ENCODE measurements at places on chromosomes 5 and 9.

DNA sequence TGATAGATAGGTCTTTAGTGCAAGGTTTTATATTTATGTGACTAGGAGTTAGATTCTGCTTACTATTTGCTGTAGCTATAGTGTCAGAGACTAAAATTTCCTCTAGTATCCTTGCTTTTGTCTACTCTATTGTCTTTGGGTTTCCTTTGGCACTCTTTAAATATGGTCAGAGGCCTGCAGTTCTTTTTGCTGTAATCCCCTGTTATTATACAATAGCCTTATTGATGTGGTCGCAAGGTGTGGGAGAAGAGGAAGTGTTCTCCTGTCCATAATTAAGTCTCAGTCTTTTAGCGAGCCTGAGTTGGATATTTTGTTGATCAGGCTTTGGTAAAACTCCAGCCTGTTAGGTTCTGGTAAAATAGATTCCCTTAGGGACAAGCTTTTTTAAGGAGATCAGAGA lies 34.9 kb downstream of the LURAP1L start:
- no peak for DNase-seq

DNA sequence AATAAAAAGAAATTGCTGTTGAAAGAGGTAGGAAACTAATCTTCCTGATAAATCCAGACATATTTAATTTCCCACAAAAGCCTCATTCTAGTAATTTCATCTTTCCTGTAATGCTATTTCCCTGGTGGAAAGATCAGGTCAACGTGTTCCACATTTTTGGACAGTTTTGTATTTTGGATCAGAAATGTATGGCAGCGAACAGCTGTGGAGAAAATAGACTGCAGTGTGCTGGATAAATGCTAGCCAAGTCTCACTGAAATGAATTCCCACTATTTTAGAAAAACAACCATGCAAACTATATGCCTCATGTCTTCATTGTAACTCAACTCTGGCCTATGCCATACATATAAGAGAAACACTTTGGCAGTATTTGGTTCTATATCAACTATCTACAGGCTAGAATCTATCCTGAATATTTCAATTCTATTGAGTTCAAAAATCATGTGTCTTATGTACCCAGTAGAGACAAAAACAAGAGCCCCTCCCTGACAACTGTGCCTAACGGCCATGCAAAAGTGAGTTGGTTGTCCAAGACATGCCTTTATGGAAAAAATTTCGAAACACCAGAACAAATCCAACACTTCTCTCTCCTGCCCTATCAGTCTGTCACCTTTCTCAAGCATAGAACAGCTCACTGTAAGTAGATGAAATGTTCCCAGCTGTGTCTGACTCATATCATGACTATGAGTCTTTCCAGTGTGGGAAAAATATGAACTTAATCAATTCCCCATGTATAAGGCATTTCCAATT lies 191.3 kb upstream of the NREP start:
- DNase-seq = no peak

GRCh38 chr5:173123416-173123815 lies 20.9 kb upstream of the BNIP1 start:
- DNase-seq = no peak

- DNase-seq = no peak
These were observed 491.0 kb upstream of the WWC1 start for GRCh38 chr5:167800427-167800826.

- no peak for DNase-seq
These were observed 245.8 kb downstream of the PJA2 start for GRCh38 chr5:109164001-109164400.

GRCh38 chr5:181060924-181061323 lies 20.9 kb downstream of the BTNL9 start:
- DNase-seq = no peak

GRCh38 chr5:90381213-90381929 lies 28.2 kb downstream of the CETN3 start:
- DNase-seq = no peak

DNA sequence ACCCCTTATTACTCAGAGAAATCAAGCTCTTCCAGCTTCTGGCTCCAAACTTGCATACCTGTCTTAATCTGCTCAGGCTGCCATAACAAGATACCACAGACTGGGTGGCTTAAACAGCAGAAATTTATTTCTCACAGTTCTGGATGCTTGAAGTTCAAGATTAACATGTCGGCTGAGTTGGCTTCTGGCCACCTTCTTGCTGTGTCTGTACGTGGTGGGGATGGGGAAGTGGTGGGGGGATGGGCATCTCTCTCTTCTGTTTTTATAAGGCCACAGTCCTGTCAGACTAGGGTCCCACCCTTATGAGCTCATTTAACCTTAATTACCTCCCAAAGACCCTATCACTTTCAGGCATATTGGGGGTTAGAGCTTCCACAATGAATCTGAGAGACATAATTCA lies 140.5 kb downstream of the SV2C start:
- DNase-seq = no peak

DNA sequence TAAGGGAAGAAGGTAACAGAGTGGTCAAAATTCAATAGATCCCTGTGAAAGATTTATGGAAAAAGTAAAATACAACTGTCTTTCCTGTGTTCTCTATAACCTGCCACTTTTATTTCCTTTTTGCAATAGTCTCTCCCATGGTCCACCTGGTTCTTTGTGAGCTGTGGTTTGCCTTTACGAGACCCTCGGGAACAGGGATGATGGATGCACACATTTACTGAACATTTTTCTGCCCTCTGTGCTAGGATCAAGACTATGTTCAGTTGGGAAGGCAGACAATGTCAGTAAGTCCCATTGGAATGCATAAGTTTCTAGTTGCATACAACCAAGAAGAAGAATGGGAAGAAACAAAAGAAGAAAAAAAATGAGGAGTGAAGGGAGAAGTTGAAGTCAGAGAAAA lies 281.2 kb downstream of the TRPM3 start:
- DNase-seq = no peak

DNA sequence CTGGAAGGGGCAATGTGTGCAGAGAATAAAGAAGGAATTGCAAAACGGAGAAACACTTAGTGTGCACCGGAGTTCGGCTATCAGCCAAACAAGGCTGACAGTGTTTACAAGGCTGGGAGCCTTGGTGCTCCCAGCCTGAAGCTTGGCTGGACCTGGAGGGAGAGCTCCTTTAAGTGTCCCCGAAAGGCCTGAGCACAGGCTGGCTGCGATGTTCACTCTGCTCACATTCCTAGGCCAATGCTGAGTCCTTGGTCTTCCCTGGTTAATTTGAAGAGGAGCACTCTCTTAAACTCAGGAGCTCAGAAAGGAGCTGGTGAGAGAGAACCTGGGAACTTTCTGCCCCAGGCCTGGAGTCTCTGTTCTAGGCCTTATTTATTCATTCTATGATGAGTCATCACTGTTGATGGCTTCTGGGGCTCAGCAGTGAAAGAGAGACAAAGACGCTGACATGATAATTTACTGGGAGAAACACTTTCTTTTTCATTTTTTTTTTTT lies 88.6 kb upstream of the MYO10 start:
- DNase-seq = no peak

DNA sequence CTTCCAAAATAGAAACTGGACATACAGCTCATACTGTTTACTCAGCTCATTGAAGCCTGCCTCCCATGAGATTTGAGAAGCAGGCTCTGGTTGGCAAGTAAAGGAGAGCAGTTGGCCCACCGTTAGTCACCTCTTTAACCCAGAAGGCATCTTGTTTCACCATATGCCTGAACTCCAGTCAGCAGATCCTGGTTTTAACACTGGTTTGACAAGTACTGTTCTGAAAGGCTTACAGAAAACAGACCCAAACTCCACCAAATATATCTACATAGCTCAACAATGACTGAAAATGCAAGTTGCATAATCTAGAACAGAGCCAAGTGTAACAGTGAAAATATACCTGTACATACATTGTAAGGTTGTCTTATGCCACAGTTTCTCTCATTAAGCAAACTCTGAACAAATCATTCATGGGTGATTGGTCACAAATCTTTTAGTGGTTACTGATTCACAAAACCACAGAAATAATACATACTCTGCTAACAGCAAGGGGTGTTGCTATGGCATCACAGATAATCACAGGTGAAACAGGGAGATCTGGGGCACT lies 198.8 kb downstream of the BNC2 start:
- no peak for DNase-seq

- no peak for DNase-seq
These were observed 141.1 kb upstream of the DAP start for GRCh38 chr5:10902145-10902544.

- DNase-seq = no peak
These were observed 78.3 kb upstream of the RNU6ATAC start for GRCh38 chr9:134242706-134243105.

- DNase-seq = no peak
These were observed 114.2 kb upstream of the ICE1 start for GRCh38 chr5:5308319-5308718.

DNA sequence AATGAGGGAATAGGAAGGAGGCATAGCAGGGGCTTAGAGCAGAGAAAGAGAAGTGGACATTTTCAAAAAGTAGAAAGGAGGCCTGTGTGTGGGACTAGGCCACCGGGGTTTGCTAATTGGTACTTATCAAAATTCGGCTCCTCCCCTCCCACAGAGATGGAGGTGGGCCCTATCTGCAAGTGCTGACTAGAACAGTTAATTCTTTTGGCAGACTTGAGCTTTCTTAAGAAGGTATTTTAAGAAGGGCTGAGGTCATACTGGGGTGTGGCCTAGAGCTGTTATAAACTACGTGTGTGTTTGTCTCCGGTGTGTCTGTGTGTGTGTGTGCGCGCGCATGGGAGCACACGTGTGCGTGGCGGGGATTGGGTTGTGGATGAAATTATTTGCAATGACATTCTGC lies 1086.5 kb downstream of the EFNA5 start:
- no peak for DNase-seq

DNA sequence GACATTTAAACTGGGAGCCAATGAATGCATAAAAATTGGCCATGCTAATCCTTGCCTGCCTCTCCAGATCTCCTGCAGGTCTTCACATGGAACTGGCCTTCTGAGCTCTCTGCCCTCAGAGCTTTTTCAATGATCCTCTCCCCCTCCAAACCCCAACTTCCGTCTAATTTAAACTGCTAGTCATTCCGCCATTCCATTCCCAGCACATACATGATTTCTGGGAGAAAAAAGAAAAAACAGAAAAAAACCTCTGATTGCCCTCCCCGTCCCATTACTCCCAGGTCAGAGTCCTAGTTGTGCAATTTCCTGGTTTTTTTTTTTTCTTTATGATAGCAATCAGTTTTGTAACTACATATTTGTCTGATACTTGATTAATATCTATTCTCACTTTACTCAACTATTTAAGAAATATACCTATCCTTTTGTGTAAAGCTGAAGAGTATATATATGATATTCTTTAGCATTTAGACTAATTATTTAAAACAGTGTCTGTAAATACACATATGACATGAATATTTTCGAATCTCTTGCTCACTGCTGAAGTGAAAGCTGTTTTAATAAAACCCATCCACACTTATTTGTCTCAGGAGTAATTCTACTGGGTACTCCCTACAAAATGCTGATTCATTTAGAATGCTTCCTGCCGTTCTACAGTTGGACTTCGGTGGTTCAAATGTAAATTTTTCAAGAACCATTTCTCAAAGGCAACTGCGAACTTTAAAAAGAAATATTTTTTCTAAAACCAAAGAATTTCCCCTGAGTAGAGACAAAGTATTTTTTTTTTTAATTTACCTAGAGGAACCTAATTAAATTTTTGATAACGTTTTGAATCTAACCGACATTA lies 1.6 kb downstream of the HINT1 start:
- no peak for DNase-seq
